ENCODE measurements at places on chromosomes 4 and X.

- DNase-seq: no peak
Observed at GRCh38 chr4:150104404-150105027, 26.3 kb downstream of the DCLK2 start.

- no peak for DNase-seq
Observed at GRCh38 chrX:133353233-133353632, 62.1 kb downstream of the GPC4 start.

- DNase-seq: peak; percentile 16
Observed at GRCh38 chr4:95929448-95930064, 89.7 kb downstream of the PDHA2 start.

GRCh38 chrX:16671005-16671404, 21.0 kb downstream of the S100G start:
- DNase-seq: peak; percentile 12

DNA sequence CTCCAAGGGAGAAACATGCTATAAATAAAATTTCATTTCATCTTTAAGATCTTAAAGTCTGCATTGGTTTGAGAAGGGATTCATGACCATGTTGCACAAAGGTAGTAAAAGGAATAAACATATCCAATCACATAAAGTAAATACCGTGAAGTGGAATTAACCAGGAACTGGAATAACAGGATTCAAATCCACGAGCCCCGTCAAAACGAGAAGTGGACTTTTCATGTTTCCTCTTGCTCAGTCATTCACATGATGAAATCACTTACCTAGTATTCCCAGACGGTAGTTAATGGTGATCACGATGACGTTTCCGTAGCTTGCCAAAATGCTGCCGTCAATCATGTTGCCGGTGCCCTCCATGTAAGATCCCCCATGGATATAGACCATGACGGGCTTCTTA, 199.7 kb downstream of the NLGN4X start:
- no peak for DNase-seq
